ENCODE measurements at places on chromosomes 12 and 14.
A peak's percentile ranks its signal among the peaks of the same experiment; 100 is the strongest.

DNA sequence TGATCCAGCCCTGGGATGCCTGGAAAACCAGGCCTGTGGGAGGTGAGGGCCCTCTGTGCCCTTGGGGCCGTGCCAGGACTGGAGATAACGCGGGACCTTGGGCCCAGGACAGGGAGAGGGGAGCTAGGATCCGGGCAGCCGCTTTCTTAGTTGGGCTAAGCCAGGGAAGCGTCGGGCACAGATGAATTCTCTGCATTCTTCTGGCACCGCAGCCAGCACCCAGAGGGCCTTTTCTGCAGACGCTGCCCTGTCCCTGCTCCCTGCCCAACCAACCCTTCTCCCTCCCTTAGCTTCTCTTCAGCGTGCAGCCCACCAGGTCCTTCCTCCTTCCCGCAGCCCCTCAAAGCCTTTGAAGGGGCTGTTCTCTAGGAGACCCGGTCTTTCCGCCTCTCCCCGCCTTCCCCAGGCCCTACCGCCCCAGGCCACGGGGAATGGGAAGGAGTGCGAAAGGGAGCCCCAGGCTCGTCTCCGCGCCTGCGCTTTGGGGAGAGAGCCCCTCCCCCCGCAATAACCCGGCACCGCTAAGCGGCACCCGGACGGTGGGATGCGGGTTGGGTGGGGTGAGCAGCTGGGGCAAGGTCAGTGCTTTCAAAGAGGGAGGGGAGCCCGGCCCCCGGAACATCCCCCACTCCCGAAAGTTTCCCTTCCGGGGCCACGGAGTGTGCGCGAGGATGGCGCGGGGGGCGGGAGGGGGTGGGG, 663 bp downstream of the NCKAP5L start:
- peak; percentile 50 for DNase-seq
- H3K4me1 ChIP-seq, result no peaks in the 10 kb centered on the region
- no peaks in the 10 kb centered on the region for H3K27me3 ChIP-seq
- H3K36me3 ChIP-seq, result no peaks in the 10 kb centered on the region
- H3K27ac ChIP-seq, result peak overlapping the region; percentile 49

DNA sequence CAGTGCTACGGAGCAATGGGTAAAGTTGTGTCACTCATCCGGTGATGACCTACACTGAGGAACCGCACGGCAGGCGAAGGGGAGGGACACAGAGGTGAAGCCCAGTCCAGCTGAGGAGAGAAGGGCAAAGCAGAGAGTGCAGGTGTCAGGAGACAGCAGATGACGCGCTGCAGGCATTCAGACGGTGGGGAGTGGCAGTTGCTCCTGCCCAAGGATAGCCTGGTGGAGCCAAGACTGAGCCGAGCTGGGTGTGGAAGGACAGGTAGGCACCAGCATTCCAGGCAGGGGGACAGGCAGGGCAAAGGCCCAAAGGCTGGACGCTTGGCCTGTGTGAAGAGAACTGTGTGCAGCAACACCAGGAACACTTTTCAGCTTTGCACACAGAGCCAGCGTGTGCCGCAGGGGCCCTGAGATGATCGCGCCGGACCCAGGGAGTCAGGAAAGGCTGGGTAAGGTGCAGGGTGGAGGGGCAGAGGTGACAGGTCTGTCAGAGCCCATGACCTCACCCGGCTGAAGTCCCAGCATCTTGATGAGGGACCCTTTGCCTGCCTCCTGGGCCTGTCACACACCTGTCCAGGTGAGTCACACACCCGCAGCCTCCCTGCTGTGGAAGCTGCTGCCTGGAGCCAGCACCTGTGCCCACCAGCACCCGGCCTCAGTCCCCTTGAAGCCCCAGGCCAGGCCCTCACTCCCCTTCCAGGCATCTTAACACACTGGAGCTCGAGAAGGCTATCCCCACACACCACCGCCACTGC, 48.4 kb downstream of the TSPAN11 start:
- H3K36me3 ChIP-seq, result no peaks in the 10 kb centered on the region
- no peak for DNase-seq
- H3K27ac ChIP-seq, result no peak overlapping the region
- no peaks in the 10 kb centered on the region for H3K27me3 ChIP-seq
- no peaks in the 10 kb centered on the region for H3K4me1 ChIP-seq
- H3K4me3 ChIP-seq, result no peak overlapping the region

- H3K27ac ChIP-seq, result no peak overlapping the region
- H3K27me3 ChIP-seq, result no peaks in the 10 kb centered on the region
- no peak for DNase-seq
Measured at GRCh38 chr12:64992641-64993040, 128.5 kb downstream of the WIF1 start.

- H3K36me3 ChIP-seq, result no peaks in the 10 kb centered on the region
- no peaks in the 10 kb centered on the region for H3K27me3 ChIP-seq
- DNase-seq, result no peak
- H3K27ac ChIP-seq, result no peak overlapping the region
- H3K4me3 ChIP-seq, result no peak overlapping the region
- H3K4me1 ChIP-seq, result no peaks in the 10 kb centered on the region
Measured at GRCh38 chr12:68042212-68042699, 53.0 kb downstream of the IFNG-AS1 start.

DNA sequence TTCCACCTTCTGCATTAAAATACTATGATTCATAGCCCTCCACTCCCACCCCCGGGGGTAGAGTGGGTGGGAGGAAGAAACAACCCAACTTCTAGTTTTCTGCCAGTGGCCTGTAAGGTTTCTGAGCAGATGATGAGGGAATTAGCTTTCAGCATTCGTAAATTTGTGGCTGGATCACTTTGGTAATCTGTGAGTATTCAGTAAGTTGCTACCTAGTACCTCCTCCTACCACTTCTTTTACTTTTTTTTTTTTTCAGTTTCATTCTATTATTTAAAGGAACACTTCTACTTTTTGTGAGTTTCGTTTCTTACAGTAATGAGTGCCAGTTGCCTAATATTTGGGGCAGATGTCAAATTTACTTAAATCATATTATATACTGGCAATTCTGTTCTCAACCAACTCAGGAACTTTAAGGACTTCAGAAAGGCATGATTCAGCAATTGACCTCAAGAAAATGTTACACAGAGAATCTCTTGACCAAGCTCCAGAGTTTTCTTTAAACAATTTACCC, 42.4 kb upstream of the EMP1 start:
- H3K4me3 ChIP-seq, result no peak overlapping the region
- no peaks in the 10 kb centered on the region for H3K36me3 ChIP-seq
- no peaks in the 10 kb centered on the region for H3K4me1 ChIP-seq
- no peaks in the 10 kb centered on the region for H3K27me3 ChIP-seq
- no peak for DNase-seq

- H3K4me3 ChIP-seq, result no peak overlapping the region
- no peaks in the 10 kb centered on the region for H3K36me3 ChIP-seq
- peak overlapping the region; percentile 88 for H3K27ac ChIP-seq
Measured at GRCh38 chr12:538731-539539, 79.2 kb downstream of the B4GALNT3 start.

- DNase-seq, result no peak
- H3K36me3 ChIP-seq, result no peaks in the 10 kb centered on the region
- no peaks in the 10 kb centered on the region for H3K4me1 ChIP-seq
- H3K27me3 ChIP-seq, result no peaks in the 10 kb centered on the region
- no peak overlapping the region for H3K27ac ChIP-seq
Measured at GRCh38 chr12:119964123-119964522, 24.9 kb upstream of the BICDL1 start.

GRCh38 chr12:50603817-50604639, 99.2 kb downstream of the DIP2B start:
- H3K36me3 ChIP-seq, result no peaks in the 10 kb centered on the region
- no peak overlapping the region for H3K4me3 ChIP-seq
- no peak for DNase-seq
- no peak overlapping the region for H3K27ac ChIP-seq
- no peaks in the 10 kb centered on the region for H3K27me3 ChIP-seq
- peaks cover 3% of the 10 kb centered on the region for H3K4me1 ChIP-seq

GRCh38 chr14:61444215-61444768, 122.9 kb downstream of the PRKCH start:
- H3K27me3 ChIP-seq, result no peaks in the 10 kb centered on the region
- H3K27ac ChIP-seq, result no peak overlapping the region
- H3K4me3 ChIP-seq, result no peak overlapping the region
- H3K4me1 ChIP-seq, result no peaks in the 10 kb centered on the region
- no peaks in the 10 kb centered on the region for H3K36me3 ChIP-seq
- DNase-seq, result peak; percentile 40

DNA sequence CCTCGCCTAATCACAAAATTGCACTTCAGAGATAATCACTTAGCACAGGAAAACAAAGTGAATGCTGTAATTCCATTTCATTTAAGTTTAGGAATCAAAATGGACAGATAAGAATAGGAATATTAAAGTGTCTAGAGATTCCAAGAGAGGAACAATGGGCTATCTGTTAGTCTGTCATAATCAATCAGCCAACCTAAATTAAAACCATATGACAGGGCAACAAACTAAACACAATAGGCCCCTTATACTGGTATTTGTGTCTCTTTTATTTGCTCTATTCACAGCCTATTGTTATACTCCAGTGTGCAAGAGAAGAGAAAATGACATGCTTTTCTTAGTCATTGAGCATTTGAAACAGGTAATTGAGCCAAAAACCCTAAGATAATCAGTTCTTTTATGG, 259.4 kb downstream of the PRKD1 start:
- no peak overlapping the region for H3K4me3 ChIP-seq
- no peaks in the 10 kb centered on the region for H3K4me1 ChIP-seq
- no peaks in the 10 kb centered on the region for H3K36me3 ChIP-seq
- H3K27me3 ChIP-seq, result no peaks in the 10 kb centered on the region
- DNase-seq, result no peak

GRCh38 chr12:1628666-1629337, at the start of gene WNT5B:
Gene WNT5B (plus strand): TSS chr12:1629231. CDS start chr12:1631355, 2,124 bp downstream.
- H3K4me1 ChIP-seq, result peaks cover 14% of the 10 kb centered on the region
- H3K27me3 ChIP-seq, result peaks cover 18% of the 10 kb centered on the region
- H3K27ac ChIP-seq, result no peak within 1 kb of the TSS
- peak within 1 kb of the TSS; percentile 42 for H3K4me3 ChIP-seq
- DNase-seq, result no peak
- no peaks in the 10 kb centered on the region for H3K36me3 ChIP-seq

DNA sequence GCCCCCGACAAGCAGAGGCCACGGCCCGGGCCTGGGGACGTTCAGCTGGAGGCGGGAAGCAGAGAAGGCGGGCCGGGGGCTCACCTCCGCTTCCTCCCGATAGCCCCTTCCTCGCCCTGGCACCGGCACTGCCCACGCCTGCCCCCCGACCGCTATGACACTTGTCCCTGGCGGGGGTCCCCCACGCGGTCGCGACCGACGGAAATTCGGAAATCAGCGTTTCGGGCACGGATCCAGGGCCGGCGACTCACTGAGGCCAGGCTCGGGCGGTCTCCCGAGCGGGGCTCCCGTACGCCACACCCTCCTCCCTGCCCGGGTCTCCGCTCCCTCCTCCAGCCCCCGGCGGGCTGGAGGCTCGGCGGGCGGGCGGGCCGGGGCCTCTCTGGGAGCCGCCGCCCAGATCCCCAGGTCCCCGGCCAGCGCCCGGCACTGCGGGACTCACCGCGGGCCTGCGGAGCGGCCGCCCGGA, 581 bp downstream of the PITPNM2 start:
- H3K27me3 ChIP-seq, result no peaks in the 10 kb centered on the region
- H3K36me3 ChIP-seq, result no peaks in the 10 kb centered on the region
- no peaks in the 10 kb centered on the region for H3K4me1 ChIP-seq
- H3K27ac ChIP-seq, result peak overlapping the region; percentile 67
- H3K4me3 ChIP-seq, result peak overlapping the region; percentile 62
- peak; percentile 45 for DNase-seq

DNA sequence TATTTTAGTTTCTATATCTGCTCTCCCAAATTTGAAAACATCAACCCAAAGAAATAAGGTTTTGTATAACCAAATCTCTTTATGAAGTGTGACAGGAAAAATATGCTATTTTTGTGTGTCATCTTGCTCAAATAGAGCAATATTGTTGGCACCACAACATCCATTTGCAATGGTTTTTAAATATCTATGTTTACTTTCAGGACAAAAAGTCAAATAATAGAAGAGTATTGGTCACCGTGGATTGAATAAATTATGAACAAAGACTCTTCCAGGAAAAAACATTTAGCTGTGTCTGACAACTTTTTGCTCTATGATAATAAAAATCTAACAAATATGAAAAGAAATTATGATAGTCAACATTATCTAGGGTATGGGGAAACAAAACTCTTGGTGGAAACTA, 439.2 kb downstream of the BTG1 start:
- H3K4me1 ChIP-seq, result no peaks in the 10 kb centered on the region
- no peaks in the 10 kb centered on the region for H3K36me3 ChIP-seq
- H3K4me3 ChIP-seq, result no peak overlapping the region
- H3K27ac ChIP-seq, result no peak overlapping the region

DNA sequence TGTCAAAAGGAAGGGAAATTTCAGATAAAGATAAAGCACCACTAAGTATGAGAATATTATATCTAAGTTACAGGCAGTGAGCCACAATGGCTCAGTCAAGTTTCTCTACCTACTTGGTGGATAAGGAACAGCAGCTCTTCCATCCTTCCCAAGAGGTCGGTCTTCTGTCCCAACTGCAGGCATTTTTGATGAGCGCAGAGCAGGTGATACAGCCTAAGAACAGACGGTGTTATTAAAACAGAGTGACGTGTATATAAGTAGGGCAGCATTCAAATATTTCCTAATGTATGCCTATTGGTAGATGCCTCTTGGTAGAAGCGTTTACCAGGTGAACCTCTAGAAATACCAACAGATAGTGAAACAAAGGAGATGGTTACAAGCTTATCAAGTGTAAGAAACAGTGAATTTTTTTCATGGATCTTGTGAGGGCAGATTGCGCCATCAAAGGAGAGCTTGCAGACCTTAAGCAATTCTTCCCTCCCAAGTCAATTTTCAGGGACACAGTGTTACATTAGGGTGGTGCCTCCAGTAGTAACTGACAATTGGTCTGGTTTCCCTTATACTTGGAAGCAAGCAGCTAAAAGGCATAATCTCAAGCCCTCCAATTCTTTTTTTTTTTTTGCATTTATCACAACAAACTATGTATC, 274.5 kb downstream of the MED13L start:
- no peak for DNase-seq
- no peaks in the 10 kb centered on the region for H3K27me3 ChIP-seq
- H3K27ac ChIP-seq, result no peak overlapping the region
- no peaks in the 10 kb centered on the region for H3K4me1 ChIP-seq
- H3K4me3 ChIP-seq, result no peak overlapping the region

- H3K4me1 ChIP-seq, result no peaks in the 10 kb centered on the region
- no peak for DNase-seq
- H3K36me3 ChIP-seq, result no peaks in the 10 kb centered on the region
Measured at GRCh38 chr12:107612508-107612907, 73.1 kb upstream of the PWP1 start.

DNA sequence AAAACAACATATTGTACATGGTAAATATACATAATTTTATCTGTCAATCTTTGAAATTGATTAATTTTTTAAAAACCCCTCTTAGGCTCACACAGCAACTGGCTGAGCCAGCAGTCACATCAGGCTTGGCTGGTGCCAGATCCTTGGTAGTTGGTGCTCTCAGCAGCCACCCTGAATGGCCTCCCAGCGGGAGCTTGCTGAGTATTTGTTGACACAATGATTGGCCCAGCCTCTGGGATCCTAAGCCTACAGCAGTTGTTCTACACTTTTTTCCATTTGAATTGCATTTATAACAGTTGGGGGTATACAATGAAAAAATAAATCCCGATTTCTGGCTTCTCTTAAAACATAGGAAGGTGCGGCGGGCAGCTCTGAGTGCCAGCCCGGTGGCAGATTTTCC, 11.1 kb downstream of the PRKAB1 start:
- peaks cover 50% of the 10 kb centered on the region for H3K36me3 ChIP-seq
- no peaks in the 10 kb centered on the region for H3K27me3 ChIP-seq
- H3K4me1 ChIP-seq, result peaks cover 41% of the 10 kb centered on the region
- peak overlapping the region; percentile 85 for H3K27ac ChIP-seq
- H3K4me3 ChIP-seq, result no peak overlapping the region

- no peak overlapping the region for H3K4me3 ChIP-seq
- no peaks in the 10 kb centered on the region for H3K27me3 ChIP-seq
- no peaks in the 10 kb centered on the region for H3K4me1 ChIP-seq
- DNase-seq, result no peak
- H3K27ac ChIP-seq, result no peak overlapping the region
- no peaks in the 10 kb centered on the region for H3K36me3 ChIP-seq
Measured at GRCh38 chr14:74522740-74523139, 29.2 kb downstream of the ISCA2 start.
